ENCODE measurements at places on chromosomes 2 and 18.

DNA sequence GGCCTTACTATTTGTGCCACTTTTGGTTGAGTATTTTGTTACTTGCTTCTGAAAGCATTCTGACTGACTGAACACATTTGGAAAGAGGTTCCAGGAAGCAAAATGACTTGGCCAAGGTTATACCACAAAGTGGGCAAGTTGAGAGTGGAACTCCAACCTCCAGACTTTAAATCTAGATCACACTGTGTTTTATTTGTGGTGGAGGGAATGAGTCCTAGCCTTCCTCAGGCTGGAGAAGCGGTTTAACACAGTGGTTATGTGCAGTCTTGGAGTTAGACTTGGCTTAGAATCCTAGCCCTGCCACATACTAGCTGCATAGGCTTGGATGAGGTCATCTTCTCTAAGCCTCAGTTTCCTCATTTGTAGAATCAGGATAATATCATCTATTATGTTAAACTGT is 33.4 kb downstream of the PLEKHM3 start:
- no peak for DNase-seq

GRCh38 chr18:9968081-9968848 is 54.4 kb downstream of the VAPA start:
- no peak for DNase-seq

GRCh38 chr2:162065767-162066166 is 8.2 kb downstream of the DPP4 start:
- no peak for DNase-seq

DNA sequence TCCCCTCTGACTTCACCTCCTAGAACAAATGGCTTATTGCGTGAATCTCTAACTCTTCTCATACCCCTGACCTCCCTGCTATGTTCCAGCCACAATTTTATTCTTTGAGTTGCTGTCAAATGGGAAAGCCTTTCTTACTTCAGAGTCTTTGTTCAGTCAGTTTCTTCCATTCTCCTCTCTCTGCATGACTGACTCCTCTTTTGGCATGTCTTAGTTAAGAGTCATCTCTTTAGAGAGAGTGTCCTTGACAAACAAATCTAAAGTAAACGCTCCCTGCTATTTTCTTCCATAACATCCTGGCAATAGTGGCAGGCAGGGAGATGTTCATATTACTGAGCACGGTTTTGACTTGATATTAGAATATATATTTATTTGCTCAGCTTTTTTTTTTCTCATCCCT is 170.7 kb upstream of the ERBB4 start:
- no peak for DNase-seq

DNA sequence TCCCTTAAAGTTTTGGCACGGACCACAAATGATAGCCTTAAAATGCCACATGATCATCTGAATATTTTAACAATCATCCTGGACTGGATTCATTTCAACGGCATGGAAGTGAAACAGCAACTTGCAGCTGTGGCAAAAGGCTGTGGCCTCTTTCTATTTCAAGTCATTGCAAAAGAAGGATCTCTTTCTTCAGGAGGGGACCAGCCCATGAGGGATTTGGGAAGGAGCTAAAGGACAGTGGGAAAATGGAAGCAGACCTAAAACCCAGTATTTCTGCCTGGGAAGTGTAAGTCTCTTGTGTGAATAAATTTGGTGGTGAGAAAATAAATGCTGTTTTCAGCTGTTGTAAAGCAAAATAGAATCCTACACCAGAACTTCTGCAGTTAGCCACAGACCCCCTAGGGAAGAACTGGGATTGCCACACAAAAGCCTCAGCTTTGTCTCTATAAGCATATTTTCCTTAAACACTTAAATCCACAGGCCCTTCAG is 107.3 kb upstream of the ZFP36L2 start:
- no peak for DNase-seq

GRCh38 chr2:168639441-168639898 is 163.0 kb upstream of the NOSTRIN start:
- no peak for DNase-seq

DNA sequence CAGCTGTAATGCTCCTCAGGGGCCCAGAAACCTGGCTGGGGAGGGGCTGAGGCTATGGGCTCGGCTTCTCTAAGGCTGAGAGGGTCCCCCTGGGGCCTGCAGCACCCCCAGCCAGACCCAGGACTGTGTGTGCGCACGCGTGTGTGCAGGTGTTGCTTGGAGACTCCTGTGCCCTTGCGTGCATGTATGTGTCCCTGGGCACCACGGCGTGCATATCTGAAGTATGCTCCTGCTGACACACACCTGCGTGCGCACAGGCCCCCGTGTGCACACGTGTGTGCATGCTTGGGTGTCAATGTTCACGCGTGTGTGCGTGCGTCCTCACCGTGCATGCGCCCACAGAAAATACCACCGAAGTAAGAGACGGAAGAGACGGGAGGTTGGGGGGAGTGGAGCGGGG is 14.9 kb upstream of the ECEL1 start:
- no peak for DNase-seq

- peak; percentile 90 for DNase-seq
Measured at GRCh38 chr2:240560084-240560479, at the start of gene DUSP28. TSS of gene DUSP28 (plus strand) at chr2:240560357. CDS start at chr2:240560685, 328 bp downstream.

GRCh38 chr2:70888923-70889715 is 46.6 kb upstream of the ATP6V1B1 start:
- no peak for DNase-seq

GRCh38 chr2:162113776-162114168 is 38.3 kb downstream of the GCG start:
- no peak for DNase-seq

DNA sequence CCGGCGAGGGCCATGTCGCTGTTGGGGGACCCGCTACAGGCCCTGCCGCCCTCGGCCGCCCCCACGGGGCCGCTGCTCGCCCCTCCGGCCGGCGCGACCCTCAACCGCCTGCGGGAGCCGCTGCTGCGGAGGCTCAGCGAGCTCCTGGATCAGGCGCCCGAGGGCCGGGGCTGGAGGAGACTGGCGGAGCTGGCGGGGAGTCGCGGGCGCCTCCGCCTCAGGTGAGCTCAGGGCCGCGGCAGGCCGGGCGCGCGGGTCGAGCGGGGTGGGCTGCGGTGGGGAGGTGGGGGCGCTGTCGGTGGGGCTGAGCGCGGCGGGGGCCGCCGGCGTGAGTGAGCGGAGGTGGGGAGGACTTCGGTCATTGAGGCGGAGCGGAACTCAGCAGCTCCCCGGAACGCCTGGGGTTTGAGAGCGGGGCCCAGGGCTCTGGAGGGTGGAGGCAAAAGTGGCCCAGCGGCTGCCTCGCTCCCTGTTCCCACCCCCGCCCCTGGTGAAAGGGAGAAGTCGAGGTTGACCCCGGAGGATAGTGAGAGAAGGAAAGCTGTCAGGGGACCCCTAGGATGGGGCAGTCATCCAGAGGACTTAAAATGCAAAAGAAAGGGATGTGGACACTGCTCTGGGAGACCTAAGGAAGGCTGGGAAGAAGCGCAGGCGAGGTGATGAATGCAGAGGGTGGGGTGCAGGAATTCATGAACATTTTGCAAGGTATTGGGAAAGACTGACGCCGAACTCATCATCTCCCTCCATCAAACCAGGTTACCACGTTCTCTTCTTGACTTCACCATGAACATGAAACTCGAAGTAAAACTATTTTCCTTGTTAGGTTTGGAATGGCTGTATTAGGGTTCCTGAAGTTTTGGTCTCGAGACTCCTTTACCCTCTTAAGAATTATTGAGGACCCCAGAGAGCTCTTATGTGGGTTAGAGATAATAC is 633 bp downstream of the MALT1 start:
- peak; percentile 53 for DNase-seq

DNA sequence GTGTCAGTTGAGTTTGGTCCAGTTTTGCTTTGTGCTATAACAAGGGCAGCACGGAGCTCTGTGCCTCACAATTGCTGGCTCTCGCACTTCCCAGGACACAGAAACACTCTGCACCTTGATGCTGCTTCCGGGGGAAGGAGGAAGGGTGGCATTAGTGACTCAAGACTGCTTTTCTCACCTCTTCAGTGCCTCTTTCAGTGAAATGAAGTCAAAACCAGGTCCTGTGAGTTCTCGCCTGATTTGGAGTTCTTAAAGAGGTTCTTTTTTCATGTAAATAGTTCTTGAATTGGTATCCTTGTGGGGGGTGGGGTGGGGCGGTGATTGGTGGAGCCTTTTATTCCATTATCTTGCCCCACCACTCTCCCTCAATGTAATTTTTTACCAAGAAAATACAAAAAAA is 91.5 kb upstream of the MYT1L start:
- no peak for DNase-seq

Measured in stimulated activated CD4-positive, alpha-beta T cell treated with anti-CD3 and anti-CD28 coated beads, Interleukin-4, amount 100 ng/mL, for 1 hour (primary cell).